Fibroblast of skin of right quadriceps (primary cell): ENCODE measurements at places on chromosomes 1 and 21.

- no peak for DNase-seq
These were observed 510.6 kb downstream of the NCAM2 start for GRCh38 chr21:21508859-21509258.

- peak; percentile 18 for DNase-seq
These were observed 87.6 kb downstream of the MTR start for GRCh38 chr1:236882678-236883077.

- DNase-seq, result no peak
These were observed 46.8 kb downstream of the NPHP4 start for GRCh38 chr1:5945445-5945844.

- DNase-seq, result no peak
These were observed 96.6 kb upstream of the ETV3 start for GRCh38 chr1:157234705-157235273.

GRCh38 chr1:101278238-101278637 is 41.4 kb downstream of the S1PR1 start:
- no peak for DNase-seq

DNA sequence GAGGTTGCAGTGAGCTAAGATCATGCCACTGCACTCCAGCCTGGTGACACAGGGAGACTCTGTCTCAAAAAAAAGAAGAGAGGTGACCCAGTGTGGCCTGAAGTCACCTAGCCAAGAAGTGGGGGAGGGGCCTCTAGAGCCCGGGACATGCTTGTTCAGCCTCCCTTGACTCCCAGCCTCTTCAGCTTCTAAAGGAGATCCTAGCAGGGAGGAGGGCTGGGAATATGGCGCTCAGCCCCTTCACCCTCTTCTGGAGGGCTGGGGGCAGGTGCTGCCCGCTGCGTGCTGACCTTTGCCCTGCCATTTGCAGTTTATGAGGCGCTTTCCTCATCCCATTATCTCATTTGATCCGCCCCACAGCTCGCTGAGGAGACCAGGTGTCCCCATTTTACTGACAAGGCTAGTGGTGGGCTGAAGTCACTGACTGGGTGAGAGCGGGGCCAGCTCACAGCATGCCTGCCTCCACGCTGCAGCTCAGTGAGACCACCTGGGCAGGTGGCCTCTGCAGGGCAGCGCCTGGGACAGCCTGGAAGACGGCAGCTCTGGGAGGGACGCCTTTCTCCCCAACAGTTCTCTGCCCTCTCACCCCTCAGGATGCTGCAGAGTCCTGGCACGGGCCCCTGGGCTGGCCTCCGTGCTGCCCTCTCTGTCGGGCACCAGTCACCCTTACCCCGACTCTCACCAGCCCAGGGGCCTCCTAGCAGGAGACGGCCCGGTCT is 7.5 kb downstream of the ELF3 start:
- no peak for DNase-seq

DNA sequence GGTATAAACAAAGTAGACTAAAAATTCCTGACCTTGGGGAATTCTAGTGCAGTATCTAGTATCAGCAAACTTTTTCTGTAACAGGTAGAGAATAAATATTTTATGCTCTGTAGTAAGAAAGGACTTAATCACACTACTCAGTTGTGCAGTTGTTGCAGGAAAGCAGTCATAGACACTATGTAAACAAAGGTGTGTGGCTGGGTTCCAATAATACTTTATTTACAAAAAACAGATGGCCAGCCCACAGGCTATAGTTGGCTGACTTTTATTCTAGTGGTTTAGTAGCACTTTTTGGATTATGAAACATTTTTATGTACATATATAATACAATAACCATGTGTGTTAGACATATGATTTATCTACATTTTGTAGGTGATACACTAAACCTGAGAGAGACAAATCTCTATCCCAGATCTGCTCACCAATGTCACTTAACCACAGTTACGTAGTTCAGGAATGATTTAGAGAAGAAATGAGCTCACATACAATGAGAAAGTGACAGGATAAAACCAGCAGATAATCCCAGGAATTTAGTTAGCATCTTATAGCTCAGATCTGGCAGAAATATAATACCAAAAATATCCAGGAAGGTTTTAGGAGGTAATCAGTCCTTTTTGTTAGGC is 56.1 kb downstream of the MIER1 start:
- DNase-seq, result no peak

DNA sequence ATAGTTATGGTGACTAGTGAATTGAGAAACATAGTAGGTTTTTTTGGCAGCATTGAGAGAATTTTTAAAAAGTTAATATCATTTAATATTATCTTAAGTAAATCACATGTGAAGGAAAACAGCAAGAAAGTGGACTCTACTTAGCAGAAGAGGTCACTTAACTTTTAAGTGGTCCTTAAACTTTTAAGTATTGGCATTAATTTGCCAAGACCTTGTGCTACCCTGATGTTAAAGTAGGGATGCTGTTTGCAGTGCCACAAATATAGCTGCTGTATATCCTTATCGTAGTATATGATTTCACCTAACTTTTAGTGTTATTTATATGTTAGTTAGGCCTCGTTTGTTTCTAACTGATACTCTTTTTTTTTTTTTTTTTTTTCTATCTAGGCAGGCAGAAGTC is 40.2 kb downstream of the SMG7 start:
- no peak for DNase-seq

GRCh38 chr1:30648408-30649000 is 74.9 kb downstream of the MATN1 start:
- DNase-seq, result no peak

- no peak for DNase-seq
These were observed 5.8 kb upstream of the PHC2 start for GRCh38 chr1:33436557-33437285.

GRCh38 chr1:54273092-54273794 is 73.3 kb downstream of the MRPL37 start:
- DNase-seq, result peak; percentile 94

- DNase-seq, result no peak
These were observed 154.6 kb downstream of the SLC30A10 start for GRCh38 chr1:219773775-219774174.

GRCh38 chr1:32892368-32893197 is 6.3 kb downstream of the HPCA start:
- peak; percentile 32 for DNase-seq

DNA sequence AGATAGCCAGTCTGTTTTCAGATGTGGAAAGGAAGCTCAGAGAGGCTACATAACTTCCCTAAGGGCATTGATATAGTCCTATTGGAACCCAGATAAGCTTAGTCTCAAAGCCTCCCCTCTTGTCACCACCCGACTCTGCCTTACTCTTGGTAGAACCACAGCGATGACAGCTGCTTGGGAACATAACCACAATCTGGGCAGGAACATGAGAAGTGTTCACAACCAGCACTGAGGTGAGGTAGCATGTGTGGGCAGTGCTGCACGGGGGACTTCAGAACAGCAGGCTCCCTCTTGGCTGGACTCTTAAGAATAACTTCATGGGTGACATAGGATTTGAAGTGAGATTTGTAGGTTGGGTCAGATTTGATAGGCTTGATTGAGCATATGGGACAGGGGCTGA is 9.3 kb upstream of the S100A10 start:
- DNase-seq, result no peak

- no peak for DNase-seq
These were observed 223.0 kb downstream of the PBX1 start for GRCh38 chr1:164781972-164782371.

DNA sequence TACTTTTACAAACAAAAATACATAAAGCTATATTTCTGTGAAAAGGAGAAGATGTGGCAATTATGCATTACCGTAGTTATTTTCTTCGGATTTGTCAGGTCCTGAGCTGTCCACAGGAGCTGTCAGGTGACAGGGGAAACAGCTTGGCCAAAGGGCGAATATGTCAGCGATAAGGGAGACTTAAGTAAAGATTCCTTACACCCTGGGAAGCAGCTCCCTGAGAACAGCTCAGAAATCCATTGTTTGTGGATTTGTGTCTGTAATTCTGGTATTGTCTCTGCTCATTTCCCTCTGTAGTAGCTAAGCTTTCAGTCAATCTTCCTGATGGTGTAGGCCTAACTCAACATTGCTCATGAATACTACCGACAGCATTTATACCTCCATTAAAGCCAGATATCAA is 7.1 kb upstream of the CD34 start:
- no peak for DNase-seq

DNA sequence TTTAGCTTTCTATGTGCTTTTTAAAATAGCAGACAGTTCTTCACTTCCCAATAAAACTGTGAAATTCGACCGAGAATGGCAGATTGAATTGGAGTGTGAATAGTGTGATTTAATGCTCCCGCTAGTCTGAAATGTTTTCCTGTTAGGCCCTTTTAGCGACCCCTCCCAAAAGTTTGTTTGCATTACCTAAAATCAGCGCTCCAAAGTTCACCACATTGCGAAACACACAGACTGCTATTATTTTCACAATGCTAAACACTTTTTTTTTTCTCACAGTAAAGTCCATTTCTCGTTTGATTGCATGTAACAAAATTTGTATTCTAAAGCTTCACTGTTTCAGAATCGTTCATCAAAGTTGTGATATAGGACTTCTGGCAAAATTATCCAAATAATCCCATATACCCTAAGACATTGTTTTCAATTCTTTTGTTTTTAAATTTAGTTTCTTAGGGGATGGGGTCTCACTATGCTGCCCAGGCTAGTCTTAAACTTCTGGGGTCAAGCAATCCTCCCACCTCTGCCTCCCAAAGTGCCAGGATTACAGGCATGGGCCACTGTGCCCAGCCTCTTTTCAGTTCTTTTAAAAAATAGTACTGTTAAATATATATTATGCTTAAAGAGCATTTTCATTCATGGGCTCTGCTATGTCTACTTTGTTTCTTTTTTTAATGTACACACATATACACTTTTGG is 76.5 kb upstream of the USH2A start:
- DNase-seq, result no peak

DNA sequence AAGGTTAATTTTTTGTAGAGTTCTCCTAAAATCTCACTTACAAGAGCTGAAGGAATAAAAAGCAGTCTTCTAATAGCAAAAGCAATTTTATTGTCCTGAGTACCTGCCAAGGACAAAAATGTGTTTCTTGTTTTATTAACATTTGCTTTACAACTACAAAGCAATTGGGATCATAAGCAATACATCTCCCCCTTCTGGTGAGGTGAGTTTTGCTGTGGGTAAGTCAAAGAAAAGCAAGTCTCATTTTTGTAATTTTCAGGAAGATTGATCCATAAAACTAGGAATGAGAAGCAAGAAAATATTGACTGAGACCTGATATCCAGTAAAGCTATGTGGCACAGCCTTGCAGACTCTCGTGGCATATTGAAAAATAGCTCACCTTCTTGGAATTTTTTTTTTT is 2162.7 kb downstream of the NCAM2 start:
- no peak for DNase-seq

DNA sequence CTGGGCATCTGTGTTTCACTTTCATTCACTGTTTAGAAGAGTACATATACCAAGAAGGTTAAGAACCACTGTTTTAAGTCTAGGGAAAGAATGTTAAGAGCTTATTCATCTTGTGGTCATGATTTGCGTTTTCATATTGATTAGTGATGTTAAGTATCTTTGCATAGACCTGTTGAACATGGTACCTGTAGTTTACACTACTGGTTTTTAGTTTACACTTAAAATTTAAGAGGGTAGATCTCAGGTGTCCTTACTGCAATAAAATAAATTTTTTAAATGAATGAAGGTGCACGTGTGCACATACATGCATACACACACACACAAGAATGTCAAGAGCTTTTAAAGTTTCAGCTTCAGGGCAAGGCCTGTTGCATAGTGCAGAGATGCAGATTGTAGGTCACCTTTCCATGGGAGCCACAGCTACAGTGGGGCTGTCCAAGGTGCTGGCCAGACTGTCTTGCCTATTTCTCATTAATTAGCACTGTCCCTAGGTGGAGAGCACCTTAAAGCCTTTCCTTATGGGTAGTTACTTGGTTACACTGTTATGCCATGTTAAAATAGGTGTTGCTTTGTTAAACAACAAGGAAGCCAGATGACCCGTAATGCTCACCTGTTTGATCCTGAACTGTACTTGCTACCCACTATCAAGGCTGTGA is 543.0 kb upstream of the DAB1 start:
- peak; percentile 14 for DNase-seq

DNA sequence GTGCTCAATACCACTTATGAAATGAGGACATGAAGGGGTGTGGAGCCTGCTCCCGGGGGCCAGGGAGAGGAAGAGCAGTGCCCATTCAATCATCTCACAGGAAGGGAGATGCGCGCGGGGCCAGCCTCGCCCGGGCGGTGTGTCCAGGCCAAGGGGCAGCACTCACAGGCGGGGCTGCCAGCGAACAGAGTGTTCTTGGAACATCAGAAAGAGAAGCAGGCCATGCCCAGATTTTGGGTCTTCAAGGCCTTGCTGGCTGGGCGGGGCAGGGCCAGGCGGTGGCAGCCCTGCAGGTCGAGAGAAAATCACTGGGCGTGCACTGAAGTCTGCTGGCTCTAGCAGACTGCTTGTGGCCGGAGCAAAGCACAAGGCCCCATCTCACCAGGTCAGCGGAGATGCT is 168.6 kb downstream of the PRDM16 start:
- DNase-seq, result no peak

- no peak for DNase-seq
These were observed 15.8 kb upstream of the DIP2A start for GRCh38 chr21:46442938-46443337.

GRCh38 chr1:221644145-221644448 is 97.8 kb downstream of the DUSP10 start:
- DNase-seq, result no peak

- no peak for DNase-seq
These were observed 16.9 kb downstream of the H6PD start for GRCh38 chr1:9251501-9251900.

DNA sequence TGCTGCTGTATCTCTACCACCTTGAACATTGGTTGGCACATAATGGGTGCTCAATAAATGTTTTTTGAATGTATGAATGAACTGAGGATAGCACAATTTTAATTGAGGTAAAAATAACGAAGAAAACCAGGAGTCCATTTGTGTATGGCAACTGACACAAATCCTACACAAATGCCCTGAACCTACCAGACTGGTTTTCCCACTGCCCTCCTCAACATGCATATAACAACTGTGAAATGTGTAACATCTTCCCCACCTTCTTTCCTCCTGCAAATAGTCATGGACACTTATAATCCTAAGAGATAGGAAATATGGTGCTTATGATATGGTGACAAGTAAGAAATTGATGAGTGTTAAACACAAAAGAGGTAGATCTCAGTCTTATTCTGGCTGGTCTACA is 9.9 kb upstream of the LMO4 start:
- DNase-seq, result no peak
